Brain pericyte (primary cell): ENCODE measurements at places on chromosomes 6 and 20.

GRCh38 chr20:3042625-3043024, 797 bp upstream of the GNRH2 start:
- DNase-seq, result no peak

DNA sequence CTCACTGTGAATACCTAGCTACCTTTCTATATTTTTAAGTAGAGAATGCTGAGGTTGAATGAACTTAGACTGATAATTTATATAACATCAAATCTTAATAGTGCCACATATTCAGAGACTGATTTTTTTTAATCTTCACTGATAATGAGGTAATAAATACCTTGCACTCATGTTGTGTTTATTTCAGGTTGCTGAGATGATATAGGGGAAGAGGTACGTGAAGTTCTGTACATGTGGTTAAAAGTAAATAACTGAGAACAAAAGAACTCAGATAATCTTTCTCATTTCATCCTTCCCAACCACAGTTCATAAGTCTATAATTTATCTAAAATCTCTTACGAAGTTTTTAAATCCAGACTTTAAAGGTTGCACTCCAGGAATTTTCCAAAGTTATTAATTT, 6.4 kb downstream of the NHSL1 start:
- DNase-seq, result no peak

- no peak for DNase-seq
These were observed 24.9 kb upstream of the SLC2A12 start for GRCh38 chr6:134077301-134077700.

DNA sequence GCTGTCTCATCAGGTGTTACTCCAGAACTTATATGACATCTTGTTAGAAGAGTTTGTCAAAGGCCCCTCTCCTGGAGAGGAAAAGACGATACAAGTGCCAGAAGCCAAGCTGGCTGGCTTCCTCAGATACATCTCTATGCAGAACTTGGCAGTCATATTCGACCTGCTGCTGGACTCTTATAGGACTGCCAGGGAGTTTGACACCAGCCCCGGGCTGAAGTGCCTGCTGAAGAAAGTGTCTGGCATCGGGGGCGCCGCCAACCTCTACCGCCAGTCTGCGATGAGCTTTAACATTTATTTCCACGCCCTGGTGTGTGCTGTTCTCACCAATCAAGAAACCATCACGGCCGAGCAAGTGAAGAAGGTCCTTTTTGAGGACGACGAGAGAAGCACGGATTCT, 43.7 kb upstream of the SMIM28 start:
- no peak for DNase-seq

- DNase-seq, result no peak
These were observed 95.4 kb downstream of the MAP3K5 start for GRCh38 chr6:136696783-136697364.

GRCh38 chr20:13336308-13337089, 115.4 kb downstream of the ISM1 start:
- DNase-seq, result no peak

GRCh38 chr6:100731411-100731810, 149.7 kb downstream of the ASCC3 start:
- DNase-seq, result no peak

- no peak for DNase-seq
These were observed 12.4 kb downstream of the CST3 start for GRCh38 chr20:23625236-23625964.

DNA sequence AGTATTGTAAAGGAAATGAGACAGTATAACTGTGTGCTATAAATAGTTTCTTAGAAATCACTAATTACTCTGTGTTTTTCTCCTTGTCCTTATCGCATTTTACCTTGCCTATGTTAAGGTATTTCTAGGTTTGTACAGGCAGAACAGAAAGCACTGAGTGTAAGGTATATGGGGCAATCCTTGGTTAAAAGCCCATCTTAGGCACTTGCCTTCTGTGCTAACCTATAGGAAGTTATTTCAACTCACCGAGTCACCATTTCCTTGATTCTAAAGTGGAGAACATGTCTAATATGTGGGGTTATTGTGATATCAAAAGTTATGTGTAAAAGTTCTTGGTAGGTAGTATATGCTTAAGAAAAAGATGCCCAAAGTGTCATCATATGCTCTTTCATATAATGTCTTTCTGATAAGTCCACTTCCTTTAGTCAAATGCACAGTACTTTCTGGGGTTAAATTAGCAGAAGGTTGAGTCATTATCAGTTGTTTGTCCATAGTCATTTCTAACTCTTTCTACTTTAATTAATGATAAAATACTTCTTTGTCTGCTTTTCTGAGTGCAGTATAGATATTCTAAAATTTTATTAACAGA, 276.4 kb downstream of the UTRN start:
- DNase-seq, result no peak

DNA sequence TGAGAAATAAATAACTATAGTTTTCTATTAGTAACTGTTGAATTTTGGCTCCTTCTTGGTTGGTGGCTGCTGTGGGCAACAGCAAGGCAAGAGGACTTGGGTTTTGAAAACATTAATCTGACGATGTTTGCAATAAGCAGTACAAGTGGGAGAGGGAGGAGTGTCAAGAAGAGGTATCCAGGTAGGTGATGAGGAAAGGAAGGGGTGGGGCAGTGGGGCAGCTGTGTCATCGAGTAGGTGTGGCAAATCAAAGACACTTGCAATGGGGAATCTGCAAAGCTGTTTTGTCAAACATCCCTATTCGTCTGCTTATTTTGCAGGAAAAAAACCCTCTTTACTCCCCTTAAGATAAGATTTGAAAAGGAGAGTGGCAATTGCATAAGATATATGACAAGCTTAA, 171.9 kb upstream of the MAP3K7 start:
- DNase-seq, result no peak

- DNase-seq, result no peak
These were observed 228.4 kb upstream of the RSPO3 start for GRCh38 chr6:126890055-126890454.

DNA sequence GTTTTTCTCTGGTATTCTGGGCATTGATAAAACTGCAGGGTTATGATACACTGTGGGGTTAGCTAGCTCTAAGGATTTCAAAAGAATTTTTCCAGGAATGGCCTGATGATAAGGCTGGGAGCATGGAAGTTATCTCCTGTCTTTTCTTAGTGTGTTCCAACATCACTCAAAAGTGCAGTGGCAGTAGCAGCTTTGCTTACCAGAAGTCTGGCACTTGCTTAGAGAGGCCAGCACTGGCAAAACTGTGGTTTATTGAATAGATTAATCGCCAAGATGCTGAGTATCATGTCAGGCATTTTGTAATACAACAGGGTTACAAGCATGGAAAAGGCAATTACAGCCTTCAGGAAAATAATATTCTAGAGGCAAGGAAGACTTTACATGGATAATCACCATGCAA, 719.5 kb upstream of the GJE1 start:
- no peak for DNase-seq

- no peak for DNase-seq
These were observed 232.5 kb upstream of the ZNF217 start for GRCh38 chr20:53826090-53826489.

- no peak for DNase-seq
These were observed 86.6 kb downstream of the JARID2 start for GRCh38 chr6:15332446-15332845.

- DNase-seq, result no peak
These were observed 158.7 kb downstream of the UBE3D start for GRCh38 chr6:82906951-82907350.

GRCh38 chr20:54139188-54139587, 34.6 kb downstream of the CYP24A1 start:
- DNase-seq, result no peak

- DNase-seq, result no peak
These were observed 20.4 kb upstream of the DTNBP1 start for GRCh38 chr6:15682965-15683822.

DNA sequence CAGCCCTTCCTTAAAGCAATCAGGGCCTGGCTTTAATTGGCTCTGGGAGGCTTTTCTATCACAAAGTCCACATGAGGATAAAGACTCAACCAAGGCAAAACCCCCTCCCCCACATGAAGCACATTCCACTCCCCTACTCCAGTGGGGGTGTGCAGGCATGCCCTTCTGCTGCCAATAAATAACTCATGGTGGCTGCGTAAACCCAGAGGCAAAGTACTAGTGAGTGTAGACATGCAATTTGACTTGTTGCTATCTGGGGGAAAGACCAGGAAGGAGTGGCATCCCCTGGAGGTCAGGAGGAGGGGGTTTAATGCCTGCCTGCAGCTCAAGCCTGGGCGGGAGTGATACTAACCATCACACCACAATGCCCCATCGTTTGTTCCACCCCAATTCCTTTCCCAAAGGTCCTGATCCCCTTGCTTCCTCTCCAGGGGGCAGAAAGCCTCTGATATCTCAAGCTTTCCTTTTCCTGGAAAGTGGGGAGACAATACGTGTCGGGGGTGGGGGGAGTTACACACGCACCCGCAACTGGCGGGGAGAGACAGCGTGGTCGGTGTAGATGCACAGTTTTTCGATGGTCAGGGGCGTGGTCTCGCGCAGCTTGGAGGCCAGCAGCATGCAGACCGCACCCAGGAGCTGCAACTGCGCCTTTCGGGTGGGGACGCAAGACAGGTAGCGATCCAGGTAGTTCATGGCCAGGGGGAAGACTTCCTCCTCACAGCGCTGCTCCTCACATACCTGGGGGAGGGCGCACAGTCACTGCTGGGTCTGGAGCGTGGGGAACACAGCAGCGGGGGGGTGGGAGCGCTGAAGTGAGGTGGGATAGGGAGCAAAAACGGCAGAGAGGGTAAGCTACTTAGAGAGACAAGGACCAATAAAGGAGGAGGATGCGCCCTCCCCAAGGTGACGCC, 1.5 kb downstream of the CCND3 start:
- no peak for DNase-seq

- DNase-seq, result no peak
These were observed 122.6 kb upstream of the MLN start for GRCh38 chr6:33926451-33926850.

DNA sequence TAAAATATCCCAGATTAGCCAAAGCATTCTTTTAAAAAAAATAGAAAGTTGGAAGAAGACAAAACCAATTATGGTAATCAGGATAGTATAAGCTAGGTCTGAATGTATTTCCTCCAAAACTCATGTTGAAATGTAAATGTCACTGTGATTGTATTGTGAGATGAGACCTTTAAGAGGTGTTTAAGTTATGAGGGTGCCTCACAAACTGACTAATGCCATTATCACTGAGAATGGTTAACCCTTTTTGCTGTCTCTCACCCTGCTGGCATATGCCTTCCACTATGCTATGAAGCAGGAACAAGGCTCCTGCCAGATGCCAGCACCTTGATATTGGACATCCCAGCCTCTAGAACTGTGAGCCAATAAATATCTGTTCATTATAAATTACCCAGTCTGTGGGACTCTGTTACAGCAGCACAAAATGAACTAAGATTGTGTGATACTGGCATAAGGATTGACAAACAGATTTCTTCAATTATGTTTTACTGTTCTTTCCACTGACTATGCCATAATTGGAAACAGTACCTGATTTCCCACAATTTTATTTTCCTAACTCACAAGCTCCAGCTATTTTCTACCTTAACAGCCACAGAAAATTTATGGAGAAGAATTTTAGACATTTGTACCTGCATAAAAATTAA, 63.8 kb downstream of the IBTK start:
- DNase-seq, result no peak

- DNase-seq, result no peak
These were observed 89.4 kb downstream of the ECT2L start for GRCh38 chr6:138885156-138885819.

- DNase-seq, result no peak
These were observed 338.9 kb downstream of the QKI start for GRCh38 chr6:163753430-163753829.

DNA sequence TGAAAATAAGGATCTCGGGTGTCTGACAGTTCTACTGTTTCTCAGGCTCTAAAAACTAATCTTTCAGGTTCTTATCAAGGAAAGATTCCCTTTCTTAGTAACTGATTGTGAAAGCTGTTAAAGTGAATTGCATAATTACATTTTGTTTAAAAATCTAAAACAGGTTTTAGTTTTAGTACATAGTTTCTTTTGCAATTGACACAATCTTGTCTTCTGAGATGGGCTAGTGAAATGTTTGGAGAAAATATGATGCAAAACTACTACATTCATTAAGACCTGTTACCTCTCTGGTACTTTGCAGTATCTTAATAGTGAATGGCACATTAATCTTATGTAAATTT, 298.4 kb downstream of the UTRN start:
- no peak for DNase-seq

GRCh38 chr20:57630061-57630460, 9.8 kb upstream of the ZBP1 start:
- no peak for DNase-seq

- DNase-seq, result no peak
These were observed 309.2 kb downstream of the CDC5L start for GRCh38 chr6:44696686-44697085.

- no peak for DNase-seq
These were observed 317.1 kb downstream of the PLCB1 start for GRCh38 chr20:8449123-8449522.

DNA sequence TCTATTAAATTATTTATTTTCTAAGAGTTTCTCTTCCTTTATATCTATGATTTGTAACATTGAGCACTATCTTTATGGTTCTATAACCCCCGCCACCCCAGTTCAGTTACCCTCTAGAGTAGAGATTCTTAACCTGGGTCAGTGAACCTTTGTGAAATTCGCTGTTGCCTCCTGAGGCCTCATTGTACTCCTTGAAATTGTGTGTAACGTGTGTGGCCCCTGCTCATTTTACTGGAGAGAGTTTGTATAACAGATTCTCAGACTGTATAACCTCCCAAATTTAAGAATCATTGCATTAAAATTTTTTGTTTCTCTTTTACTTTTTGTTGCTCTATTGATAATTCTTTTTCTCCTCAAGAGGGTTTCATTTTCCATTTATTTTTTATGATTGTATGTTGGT, 65.3 kb downstream of the ADGRG6 start:
- no peak for DNase-seq
